NCI-H226 (cell line): ENCODE measurements at places on chromosomes 12 and 14.

DNA sequence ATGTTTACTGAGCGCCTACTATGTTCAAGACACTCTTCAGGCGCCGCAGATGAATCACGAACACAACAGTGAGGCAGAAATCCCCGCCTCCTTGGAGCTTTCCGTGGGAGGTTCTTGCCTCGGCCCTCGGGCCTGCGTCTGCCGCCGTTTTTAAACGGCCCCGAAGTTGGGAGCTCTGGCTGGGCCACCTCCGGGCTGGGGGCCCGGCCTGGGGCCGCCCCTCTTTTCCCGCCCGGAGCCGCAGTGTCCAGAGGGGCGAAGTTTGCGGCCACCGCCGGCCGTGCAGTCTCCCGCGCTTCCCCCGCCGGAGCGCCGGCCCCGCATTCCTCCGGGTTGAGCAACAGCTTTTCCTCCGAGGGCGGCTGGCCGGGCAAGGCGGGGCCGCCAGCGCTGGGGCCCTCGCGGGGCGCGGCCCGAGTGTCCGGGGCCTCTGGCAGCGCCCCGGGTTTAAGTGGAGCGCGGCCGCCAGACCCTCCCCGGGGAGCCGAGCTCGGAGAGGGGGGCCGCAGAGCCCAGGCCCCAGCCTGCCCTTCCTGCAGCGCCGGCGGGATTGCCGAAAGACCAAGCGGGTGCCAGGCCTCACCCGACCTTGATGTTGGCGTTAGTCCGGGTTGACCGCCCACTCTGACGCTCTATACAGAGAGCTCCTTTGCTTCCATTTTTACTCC lies 18.7 kb upstream of the CTDSP2 start:
- peak; percentile 87 for DNase-seq

GRCh38 chr12:53074283-53074998 lies 4.7 kb downstream of the SPRYD3 start:
- DNase-seq, result no peak

DNA sequence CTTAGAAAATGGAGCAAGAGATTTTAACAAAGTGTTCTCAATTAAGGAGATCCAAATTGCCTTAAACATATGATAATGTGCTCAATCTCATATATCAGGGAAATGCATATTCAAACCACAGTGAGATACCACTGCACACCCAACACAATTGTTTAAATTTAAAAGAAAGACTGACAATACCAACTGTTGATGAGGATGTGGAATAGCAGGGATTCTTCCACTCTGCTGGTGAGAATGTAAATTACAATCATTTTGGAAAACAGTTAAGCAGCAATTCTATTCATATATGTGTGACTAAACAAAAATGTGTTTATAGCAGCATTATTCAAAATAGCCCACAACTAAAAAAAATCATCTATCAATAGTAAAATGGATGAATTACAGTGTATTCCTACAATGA lies 144.2 kb downstream of the KICS2 start:
- DNase-seq, result no peak

DNA sequence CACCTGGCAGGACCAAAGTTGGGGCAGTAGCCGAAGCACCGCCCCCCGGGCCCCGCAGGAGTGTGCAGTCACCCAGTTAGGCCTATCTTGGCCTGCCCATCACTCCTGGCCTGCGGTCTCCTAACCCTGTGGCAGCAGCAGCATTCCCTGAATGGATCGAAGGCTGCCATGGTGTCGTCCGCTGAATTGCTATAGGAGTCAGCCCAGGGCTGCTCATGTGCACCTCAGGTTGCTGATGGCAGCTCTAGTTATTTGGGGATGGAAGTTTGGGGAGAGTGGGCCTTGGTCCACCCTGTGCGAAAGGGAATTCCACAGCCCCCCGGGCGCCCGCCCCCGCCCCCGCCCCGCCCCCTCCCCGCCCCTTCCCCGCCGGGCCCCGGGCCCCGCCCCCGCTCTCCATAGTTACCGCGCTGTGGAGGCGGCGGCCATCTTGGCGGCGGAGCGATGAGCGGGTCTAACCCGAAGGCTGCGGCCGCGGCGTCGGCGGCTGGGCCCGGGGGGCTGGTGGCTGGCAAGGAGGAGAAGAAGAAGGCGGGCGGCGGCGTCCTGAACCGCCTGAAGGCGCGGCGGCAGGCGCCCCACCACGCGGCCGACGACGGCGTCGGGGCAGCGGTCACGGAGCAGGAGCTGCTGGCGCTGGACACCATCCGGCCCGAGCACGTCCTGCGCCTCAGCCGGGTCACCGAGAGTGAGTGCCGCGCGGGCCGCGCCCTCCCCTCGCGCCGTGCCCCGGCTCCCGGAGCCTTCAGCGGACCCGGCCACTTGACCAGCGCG lies at the start of gene UNC119B:
UNC119B (plus strand) TSS at position 428 of the 774 bp plus-strand sequence; CDS start at position 445, 17 bp downstream.
- DNase-seq, result peak; percentile 48

DNA sequence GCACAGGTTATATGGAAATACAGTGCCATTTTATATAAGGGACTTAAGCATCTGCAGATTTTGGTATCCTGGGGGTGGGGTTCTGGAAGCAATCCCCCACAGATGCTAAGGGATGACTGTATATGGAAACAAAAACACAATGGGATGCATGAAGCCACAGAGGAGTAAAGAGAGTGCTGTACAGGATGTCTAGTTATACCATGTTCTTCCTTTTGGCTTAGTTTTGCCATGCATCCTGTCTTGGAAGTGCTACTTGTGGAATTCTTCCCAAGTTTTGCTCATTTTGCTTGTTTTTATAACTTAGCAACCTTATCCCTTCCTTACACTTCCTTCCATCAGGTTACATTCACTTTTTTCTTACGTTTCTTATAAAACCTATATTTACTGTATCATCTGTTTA lies 55.6 kb downstream of the TRMT5 start:
- no peak for DNase-seq

DNA sequence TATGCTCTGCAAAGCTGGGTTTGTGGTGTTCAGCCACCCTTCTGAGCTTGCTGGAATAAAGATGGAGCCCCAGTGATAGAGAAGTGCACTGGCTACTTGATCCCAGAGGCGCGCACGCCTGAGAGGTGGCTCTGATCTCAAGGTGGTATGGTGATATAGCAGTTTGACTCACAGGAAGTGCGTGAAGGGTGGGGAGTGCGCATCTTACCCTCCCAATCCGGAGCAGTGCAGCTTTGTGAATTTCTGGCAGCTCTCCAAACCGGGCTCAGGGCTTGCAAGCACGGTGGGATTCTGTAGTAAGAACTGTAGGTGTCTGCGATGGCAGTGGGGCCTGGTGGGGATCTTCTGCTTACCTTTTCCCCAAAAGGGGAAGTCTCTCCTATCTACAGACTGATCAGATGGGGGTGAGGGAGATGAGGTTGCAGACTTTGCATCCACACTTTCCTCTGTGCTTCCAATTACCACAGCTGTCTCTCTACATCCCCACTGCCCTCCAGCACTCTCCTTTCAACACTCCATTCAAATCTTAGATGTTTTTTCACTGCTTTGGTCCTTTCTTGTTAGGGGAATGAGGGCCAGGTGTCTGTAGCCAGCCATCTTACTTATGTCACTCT lies 197.4 kb upstream of the SLC38A2 start:
- no peak for DNase-seq

- DNase-seq, result no peak
Observed at GRCh38 chr12:40971911-40972310, 216.2 kb upstream of the PDZRN4 start.

DNA sequence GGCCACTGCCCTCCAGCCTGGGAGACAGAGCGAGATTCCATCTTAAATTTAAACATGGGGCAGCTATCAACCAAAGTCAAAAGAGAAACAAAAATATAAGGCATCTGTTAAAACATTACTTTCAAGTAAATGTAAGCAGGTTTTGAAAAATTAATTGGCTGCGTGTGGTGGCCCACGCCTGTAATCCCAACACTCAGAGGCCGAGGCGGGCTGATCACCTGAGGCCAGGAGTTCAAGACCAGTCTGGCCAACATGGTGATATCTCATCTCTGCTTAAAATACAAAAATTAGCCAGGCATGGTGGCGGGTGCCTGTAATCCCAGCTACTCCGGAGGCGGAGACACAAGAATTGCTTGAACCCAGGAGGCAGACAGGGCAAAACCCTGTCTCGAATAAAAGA lies 82.7 kb downstream of the PLEKHA5 start:
- DNase-seq, result no peak

DNA sequence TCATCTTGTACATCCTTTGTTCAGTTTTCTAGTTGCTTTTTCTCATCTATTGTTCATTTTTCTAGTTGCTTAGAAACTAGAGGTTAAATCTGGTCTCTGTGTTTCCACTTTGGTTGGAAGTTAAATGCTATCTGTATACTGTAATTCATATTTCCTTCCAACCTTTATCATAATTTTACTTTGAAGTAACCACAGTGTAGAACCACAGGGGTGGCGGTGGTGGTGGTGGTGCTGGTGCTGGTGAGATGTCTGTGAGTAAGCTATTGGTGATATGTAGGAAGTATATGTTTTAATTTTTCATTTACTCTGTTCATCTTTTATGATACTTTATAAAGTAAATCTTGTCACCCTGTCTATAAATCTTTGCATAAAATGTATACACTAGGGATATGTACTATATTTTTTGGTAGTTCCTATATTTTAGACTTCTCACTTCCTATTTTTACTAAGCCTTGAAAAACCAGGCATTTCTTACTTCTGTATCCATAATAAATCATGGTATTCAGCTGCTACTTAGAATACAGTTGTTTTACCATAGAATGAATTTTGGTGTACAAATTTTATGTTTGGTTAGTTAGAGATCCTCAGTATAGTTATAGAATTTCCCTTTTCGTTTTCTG lies 31.9 kb downstream of the CCDC91 start:
- peak; percentile 15 for DNase-seq

DNA sequence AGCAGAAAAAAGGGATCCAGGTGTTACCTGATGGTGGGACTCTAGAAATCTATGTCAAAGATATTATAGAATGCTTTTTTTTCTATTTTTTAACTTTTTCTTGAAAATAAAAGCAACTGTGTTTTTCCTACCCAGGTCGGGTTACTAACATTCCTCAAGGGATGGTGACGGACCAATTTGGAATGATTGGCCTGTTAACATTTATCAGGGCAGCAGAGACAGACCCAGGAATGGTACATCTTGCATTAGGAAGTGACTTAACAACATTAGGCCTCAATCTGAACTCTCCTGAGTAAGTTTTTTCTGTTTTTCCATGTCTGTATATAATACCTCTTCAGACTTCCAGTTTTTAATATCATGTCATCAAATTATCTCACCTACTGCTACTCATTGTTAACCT lies 27.6 kb upstream of the KCNMB4 start:
- no peak for DNase-seq

GRCh38 chr12:94930216-94930654 lies 73.3 kb downstream of the NDUFA12 start:
- no peak for DNase-seq

- DNase-seq, result peak; percentile 61
Observed at GRCh38 chr12:11885261-11886038, 185.3 kb upstream of the BCL2L14 start.

DNA sequence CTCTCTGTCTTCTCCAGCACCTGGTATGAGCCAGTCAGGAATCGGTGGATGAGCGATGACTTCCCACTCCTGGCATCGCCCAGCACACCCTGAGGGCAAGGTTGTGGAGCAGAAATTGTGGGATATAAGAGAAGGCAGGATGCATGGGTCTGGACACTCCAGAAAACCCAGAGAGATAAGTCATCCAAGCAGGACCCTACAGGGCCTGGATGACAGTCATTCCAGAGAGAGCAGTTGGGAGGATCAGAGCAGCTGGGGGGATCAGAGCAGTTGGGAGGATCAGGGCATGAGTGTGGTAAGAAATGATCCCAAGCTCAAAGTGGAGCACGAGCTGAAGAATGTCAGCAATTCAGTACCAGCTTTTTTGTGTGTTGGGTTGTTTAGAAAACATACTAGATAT lies 4.0 kb downstream of the AGAP2 start:
- DNase-seq, result no peak

- DNase-seq, result no peak
Observed at GRCh38 chr14:29061702-29062101, 295.1 kb downstream of the FOXG1 start.

GRCh38 chr14:95197551-95197950 lies 40.2 kb upstream of the DICER1 start:
- no peak for DNase-seq

- no peak for DNase-seq
Observed at GRCh38 chr12:131042834-131043245, 89.1 kb downstream of the ADGRD1 start.

- peak; percentile 66 for DNase-seq
Observed at GRCh38 chr12:54579696-54580333, 8.6 kb downstream of the PPP1R1A start.

GRCh38 chr14:81936348-81936747 lies 402.7 kb upstream of the SEL1L start:
- no peak for DNase-seq

GRCh38 chr12:107536613-107537012 lies 149.0 kb upstream of the PWP1 start:
- no peak for DNase-seq

GRCh38 chr12:68119724-68120211 lies 39.8 kb downstream of the IFNG start:
- no peak for DNase-seq

DNA sequence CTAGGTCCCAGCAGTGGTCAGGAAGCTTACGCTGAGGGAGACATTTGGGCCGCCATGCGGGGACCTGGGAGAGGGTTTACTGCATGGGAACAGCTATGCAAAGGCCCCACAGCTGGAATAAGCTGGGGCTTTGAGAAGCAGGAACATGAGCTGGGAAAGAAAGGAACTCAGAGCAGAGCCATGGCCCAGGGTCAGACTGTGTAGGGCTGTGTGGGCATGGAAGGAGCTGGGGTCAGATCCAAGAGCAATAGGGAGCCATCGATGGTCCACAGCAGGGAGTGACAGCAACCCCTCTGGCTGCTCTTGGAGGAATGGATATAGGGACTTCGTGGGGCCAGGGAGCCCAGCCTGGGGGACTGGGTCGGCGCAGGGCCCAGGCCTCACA lies 151.6 kb downstream of the ADGRD1 start:
- DNase-seq, result no peak

DNA sequence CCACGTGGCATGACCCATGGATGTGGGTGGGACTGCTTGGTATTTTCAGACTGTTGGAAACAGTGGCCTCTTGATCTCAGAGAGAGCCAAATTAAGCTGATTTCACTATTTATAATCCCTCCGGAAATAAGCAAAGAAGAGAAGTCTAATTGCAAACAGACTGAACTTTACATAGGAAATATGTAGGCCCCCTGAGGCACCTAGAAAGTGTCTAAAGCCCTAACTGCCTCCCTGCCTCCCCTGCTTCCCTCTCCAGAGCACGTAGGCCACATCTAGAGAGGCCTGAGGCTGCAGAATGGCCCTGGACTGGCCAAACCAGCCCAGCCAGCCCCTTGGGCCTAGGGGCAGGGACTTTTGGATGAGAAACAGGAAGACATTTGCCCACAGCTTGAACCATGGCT lies 123.8 kb downstream of the ZFP36L1 start:
- DNase-seq, result no peak

DNA sequence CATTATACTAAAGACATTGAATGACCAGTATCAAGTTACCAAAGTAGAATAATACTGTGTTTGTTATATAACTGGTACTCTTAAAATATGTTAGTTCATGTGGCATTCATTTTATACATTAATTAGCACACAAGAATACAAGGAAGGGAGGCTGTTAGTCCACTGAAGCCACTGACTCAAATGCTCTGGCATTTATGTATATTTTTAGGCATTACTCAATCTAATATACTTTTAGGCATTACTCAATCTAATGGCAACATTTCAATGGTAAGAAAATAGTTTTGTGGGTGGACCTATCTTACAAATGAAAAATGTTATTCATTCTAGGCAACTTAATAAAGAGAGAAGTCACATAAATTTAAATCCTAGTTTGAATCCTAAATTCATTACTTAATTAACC lies 874.4 kb upstream of the USP15 start:
- no peak for DNase-seq

GRCh38 chr14:73743431-73743931 lies 29.3 kb upstream of the PNMA1 start:
- DNase-seq, result no peak
